Fibroblast of skin of left quadriceps (primary cell): ENCODE measurements at places on chromosomes 5 and 9.
A peak's percentile ranks its signal among the peaks of the same experiment; 100 is the strongest.

- DNase-seq = peak; percentile 12
Observed at GRCh38 chr9:123544007-123544827, 188.2 kb downstream of the CRB2 start.

- no peak for DNase-seq
Observed at GRCh38 chr9:85713897-85714296, 27.9 kb downstream of the AGTPBP1 start.

DNA sequence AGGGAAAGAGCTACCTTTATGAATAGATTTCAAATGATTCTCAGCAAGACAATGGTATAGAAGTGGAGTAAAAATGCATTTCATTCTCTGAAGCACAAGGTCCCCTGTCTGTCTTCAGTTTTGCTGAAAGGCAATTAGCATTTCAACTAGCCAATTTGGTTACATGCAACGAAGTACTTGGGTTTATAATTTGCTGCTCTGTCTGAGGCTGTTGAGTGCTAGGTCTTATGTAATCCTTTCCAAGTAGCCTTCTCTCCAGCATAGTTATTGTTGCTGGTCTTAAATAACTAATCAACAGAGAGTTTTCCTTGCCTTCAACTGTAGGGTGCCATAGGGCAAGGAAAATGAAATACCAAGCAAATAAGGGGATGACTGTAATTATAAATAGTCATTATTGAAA is 4.5 kb downstream of the ADGRV1 start:
- DNase-seq = no peak

- DNase-seq = no peak
Observed at GRCh38 chr9:112933696-112934095, 43.0 kb upstream of the SLC46A2 start.

- DNase-seq = no peak
Observed at GRCh38 chr5:5298841-5299541, 123.5 kb upstream of the ICE1 start.

DNA sequence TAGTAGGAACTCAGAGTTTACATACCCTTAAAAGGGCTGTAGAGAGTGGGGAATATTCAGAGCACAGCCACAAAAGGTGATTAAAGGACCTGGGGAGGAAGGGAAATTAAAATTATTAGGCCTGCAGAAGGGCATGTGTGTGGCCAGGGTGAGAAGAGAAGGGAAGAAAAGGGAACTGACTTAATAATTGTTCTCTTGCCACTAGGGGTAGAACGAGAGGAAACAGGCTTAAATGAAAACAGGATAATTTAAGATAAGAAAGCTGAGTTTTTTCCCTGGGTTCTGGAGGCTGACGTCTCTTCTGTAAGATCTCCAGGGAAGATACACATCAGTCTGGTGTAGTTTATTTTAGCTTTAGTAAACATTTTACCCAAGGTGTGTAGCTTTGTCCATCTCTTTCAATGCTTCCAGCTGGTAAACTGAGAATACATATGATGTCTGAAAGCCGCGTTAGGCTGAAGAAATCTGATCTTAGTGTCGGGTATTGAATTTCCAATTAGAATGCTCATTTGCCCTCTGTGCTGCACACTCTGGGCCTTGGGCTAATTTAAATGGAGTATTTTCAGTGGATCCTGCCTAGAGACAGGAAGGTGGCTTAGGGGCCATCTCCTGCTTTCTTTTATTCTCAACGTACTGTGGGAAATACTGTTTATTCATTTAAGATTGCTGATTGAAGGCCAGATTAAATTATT is 416.8 kb downstream of the TMEM38B start:
- DNase-seq = no peak

- no peak for DNase-seq
Observed at GRCh38 chr9:89725271-89725670, 120.5 kb downstream of the GADD45G start.

- DNase-seq = no peak
Observed at GRCh38 chr5:59959330-59959729, 65.8 kb upstream of the PDE4D start.

DNA sequence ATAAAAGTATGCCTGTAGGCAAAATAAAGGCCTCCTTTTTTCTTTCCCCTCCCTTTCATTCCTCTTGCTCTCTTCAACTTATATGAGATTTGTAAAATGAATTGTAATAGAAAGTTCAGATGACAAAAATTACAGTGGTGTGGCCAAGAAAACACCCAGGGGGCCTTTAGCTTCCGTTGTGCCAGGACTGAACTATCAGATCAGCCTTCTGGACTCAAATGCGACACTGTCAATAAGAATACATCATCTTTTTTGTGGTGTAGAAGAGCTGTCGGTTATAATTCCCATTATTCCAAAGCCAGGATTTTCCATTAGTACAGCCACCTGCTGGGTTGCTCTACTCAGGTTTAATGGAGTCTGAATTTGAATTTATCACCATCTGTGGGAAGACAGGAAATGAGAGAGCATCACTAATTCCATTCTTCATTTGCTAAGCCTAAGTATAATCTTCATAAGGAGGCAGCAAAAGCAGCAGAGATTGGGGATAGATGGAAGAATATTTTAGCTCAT is 443.4 kb downstream of the ANXA1 start:
- no peak for DNase-seq

DNA sequence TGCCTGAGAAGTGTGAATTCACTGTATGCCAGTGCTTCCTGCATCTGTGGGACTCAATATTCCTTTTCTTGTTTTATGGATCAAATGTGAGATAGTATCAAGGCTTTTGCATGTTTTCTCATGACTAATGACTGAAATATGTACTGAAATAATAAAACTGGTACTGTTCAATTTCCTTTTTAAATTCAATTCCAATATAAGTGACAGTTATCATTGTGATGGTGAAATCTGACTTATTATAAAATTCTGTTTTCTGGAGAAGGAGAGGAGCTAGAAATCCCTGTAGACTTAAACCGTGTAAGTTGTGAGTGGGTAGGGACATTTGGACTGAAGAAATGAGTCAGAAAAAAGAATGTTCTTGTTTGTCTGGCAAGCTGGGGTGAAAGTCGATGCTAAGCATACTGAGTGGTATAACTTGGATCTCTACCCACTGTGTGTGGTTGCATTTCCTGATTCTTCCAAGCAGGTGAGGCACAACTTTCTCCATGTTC is 245.2 kb downstream of the EFNA5 start:
- peak; percentile 59 for DNase-seq

DNA sequence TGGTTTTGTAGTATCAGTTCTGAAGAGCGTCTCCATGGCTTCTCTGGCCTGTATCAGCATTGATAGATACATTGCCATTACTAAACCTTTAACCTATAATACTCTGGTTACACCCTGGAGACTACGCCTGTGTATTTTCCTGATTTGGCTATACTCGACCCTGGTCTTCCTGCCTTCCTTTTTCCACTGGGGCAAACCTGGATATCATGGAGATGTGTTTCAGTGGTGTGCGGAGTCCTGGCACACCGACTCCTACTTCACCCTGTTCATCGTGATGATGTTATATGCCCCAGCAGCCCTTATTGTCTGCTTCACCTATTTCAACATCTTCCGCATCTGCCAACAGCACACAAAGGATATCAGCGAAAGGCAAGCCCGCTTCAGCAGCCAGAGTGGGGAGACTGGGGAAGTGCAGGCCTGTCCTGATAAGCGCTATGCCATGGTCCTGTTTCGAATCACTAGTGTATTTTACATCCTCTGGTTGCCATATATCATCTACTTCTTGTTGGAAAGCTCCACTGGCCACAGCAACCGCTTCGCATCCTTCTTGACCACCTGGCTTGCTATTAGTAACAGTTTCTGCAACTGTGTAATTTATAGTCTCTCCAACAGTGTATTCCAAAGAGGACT is 1.5 kb downstream of the GPR21 start:
- no peak for DNase-seq

GRCh38 chr5:113562828-113563400 is 49.4 kb downstream of the YTHDC2 start:
- no peak for DNase-seq

DNA sequence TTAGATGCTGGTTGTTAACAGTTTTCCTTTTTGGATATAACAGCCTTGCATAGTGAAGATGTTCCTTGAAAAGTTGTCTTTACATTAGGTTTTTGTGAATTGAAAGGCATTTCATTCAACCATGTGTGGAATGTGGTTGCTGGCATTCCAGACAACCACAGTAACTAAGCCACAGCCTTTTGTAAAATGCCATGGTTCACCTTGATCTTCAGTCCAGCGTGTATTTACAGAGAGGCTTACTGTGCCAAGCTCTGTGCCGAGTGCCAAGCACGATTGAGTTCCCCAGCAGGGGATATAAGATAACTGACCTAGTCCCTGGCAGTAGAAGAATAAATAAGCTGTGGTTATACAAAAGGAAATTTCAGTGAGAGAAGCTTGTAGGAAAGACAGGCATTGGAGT is 4.9 kb downstream of the EXOSC2 start:
- DNase-seq = peak; percentile 11

- no peak for DNase-seq
Observed at GRCh38 chr9:1718836-1719235, 296.3 kb upstream of the SMARCA2 start.

DNA sequence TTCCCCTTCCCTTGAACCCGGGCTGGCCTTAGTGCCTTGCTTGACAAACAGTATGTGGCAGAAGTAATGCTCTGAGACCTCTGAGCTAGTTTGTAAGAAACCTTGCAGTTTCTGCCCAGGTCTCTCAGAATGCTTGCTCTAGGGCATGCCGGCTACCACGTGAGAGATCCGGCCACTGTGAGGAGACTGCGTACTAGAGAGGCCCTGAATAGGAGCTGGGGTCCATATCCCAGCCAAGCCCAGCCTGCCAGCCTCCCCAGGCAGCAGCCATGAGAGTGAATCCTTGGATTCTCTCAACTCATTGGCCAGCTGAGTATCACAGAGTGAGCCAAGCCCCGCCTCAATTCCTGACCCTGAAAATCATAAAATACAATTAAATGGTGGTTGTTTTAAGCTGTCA is 16.0 kb upstream of the COL15A1 start:
- no peak for DNase-seq

DNA sequence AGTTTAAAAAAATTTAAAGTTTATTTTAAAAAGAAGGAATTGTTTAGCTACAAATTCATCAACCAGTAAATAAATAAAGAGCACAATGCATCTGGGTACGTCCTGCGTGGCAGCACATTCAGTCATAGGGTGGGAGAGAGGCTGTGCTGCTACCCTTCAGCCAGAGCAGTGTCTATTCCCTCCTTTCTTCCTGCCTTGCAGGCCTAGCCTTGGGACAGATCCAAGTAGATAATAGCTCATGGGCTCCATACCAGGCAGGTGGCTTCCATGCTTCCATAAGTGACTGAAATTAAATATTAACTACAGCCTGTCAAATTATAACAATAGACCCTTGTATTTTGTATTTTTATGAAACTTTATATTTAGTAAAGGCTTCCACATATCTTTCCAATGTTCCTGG is 408.3 kb upstream of the RGMB start:
- DNase-seq = no peak

GRCh38 chr9:18261181-18261580 is 212.8 kb upstream of the ADAMTSL1 start:
- no peak for DNase-seq

DNA sequence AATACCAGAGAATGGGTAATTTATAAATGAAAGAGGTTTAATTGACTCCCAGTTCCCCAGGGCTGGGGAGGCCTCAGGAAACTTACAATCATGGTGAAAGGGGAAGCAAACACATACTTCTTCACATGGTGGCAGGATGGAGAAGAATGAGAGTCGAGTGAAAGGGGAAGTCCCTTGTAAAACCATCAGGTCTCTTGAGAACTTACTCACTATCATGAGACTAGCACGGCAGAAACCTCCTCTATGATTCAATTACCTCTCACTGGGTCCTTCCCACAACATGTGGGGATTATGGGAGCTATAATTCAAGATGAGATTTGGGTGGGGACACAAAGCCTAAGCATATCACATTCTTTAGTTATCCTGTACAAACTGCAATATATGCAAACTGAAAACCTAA is 609.4 kb downstream of the MTRR start:
- DNase-seq = no peak

DNA sequence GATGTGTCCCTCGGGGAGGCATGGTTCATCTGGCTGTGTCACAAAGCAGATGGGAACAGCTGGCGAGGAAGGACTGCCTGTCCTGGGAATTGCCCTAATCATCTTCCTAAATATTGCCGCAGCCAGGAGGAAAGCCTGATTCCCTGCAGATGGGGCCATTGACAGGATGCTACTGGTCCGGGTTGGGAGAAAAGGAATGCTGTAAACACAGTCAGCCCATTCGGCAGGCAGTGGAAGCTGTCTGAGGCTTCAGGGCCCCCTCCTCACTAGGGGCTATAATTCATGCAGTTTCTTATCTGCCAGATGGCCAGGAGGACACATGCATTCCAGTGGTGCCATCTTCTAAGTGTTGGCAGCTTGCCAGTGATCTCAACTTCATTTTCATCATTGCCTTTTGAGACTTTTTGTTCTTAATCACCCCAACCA is 110.3 kb downstream of the KCNIP1 start:
- DNase-seq = no peak

DNA sequence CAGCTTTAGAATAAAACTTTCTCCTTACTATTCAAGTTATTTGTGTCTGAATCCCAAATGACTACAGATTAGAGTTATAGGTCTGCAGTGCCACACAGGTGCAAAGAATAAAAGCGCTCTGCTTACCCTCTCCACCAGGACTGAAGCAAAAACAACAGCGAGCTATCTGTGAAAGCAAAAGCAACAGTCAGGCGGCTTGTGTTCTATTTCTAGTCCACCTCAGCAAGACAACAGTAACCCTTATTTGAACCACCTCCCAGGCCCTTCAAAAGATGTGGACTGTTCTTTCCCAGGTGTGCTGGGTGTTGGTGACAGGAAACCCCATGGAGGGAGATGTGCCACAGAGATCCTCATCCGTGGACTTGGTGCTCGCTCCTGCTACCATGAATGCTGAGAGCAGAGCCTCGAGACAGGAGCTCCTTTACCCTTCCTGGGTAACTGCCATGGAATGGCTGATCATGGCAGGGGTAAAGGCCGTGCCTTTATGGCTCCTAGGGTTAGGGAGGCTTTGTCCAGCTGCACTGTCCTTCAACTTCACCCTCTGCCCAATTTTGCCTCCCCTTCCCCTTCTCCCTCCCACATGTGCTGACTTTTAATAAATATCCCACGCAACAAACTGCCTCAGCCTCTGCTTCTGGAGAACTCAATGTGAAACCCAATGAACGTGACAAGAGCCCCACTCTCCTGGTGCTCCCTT is 108.6 kb downstream of the SERINC5 start:
- DNase-seq = no peak

DNA sequence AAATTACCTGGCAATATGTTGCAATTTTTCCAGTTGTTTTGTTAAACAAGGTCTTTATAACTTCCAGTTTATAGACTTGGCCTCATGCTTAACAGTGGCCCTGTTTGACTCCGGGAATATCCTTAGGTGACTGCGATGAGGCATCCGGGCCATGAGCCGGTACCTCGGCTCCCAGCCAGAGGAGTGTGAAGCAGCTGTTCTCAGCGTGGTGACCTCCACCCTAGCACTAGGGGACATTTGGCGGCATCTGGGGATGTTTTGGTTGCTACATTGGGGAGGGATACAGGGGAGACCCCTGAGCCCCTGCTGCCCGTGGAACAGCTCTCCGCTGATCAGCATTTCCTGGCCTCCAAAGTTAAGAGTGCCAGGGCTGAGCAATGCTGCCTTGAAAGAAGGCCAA is 533.4 kb downstream of the IRX1 start:
- no peak for DNase-seq

GRCh38 chr9:38338342-38339018 is 54.0 kb upstream of the ALDH1B1 start:
- no peak for DNase-seq

- no peak for DNase-seq
Observed at GRCh38 chr5:133347039-133347438, 265.3 kb downstream of the FSTL4 start.
